SW480 (cell line): ENCODE measurements at places on chromosomes 2 and 18.

DNA sequence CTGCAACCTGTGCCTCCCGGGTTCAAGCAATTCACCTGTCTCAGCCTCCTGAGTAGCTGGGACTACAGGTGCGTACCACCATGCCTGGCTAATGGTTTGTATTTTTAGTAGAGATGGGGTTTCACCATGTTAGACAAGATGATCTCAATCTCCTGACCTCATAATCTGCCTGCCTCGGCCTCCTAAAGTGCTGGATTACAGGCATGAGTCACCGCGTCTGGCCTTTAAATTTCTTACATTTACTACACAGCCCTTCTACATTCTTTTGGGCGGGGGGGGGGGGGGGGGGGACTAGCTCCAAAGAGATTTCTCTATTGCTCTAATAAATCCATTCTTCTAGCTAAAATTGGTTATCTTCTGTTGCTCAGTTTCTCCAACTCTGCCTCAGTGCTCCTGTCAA is 964.9 kb upstream of the ACVR2A start:
- no peak for DNase-seq

DNA sequence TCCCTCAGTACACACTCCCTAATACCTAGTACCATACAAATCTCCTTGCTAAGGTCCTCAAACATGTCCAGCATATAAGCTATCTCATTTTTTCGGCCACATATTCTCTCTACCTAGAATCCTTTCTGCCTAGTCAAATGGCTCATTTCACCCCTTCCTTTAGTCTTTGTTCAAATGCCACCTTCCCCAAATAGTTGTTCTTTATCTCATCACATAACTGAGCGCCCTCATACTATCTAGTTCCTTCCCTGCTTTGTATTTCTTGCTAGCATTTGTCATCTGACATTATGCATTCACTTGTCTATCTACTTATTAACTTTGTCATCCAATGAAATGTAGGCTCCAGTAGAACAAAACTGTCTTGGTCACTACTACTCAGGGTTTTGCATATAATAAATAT is 35.5 kb downstream of the RPRD1A start:
- no peak for DNase-seq

DNA sequence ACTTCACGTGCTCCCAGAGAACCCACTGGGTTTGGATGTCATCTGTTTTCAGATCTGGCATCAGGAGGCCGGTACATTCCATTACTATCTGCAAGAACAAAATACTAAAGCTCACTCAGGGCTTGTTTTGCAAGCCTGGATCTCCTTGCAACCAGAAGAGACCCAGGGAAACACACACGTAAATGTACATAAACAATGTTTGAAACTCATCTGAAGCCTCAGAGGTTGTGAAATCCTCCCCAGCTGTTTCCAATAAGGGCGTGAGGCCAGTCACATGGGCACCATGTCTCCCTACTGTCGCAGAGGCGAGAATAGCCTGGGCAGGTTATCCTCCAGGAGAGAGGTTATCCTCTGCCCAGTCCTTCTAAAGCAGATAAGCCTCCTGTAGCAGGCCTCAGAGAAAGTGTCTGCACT is 186.9 kb downstream of the GFPT1 start:
- DNase-seq, result no peak

DNA sequence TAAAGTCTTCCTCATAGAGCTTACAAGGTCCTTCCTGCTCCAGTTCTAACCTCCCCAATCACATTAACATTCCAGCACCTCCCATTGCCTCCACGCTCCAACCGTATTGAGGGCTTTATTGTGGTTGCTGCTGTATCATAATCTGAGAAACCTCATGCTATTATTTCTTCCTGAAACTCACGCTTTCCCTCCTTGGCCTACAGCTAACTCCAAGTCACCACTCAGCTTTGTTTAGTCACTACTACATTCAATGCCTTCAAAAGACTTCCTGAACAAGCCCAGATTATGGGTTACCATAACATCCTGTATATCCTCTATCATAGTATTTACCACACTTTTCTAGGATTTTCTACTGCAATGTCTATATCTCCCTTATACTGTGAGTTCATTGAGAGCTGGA is 230.4 kb downstream of the IKZF2 start:
- no peak for DNase-seq

DNA sequence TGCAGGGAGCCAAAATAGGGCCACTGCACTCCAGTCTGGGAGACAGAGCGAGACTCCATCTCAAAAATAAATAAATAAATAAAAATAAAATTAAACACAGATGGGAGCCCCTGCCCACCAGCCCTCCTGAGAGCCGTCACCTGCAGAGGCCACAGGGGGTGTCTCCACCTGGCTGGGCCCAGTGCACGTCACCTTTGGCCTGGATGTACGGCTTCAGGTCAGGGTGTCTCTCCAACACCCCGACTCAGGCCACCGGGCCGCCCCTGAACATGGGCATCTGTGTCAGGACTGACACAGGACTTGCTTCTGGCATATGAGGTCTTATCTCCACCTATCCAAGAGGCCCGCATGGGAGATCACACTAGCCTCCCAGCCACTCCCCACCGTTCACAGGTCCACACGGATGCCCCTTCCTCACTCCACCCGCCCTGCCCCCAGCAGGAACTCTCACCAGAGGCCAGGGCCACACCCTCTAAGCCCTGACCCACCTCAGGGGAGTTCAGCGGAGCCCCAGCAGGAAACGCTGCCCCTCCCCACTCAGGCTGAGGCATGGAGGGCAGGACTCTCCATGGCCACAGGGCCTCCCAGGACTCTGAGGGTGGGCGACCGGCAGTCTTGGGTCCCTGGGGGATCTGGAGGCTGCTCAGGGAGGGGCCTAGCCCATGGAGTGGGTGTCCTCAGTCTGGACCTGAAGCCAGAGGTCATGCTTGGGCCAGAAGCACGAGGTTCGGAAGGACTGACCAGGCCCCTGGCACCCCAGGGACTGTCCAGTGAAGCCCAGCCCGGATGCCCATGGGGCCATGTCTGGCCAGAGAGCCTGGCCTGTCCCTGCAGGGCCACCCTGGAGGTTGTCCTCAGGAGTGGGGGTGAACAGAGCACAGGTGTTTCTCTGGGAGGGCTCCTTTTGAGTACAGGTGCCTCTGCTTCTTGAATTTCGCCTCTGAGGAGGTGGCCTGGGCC is 1.6 kb upstream of the CROCC2 start:
- DNase-seq, result no peak

- no peak for DNase-seq
Measured at GRCh38 chr2:40027968-40028367, 248.9 kb upstream of the THUMPD2 start.

DNA sequence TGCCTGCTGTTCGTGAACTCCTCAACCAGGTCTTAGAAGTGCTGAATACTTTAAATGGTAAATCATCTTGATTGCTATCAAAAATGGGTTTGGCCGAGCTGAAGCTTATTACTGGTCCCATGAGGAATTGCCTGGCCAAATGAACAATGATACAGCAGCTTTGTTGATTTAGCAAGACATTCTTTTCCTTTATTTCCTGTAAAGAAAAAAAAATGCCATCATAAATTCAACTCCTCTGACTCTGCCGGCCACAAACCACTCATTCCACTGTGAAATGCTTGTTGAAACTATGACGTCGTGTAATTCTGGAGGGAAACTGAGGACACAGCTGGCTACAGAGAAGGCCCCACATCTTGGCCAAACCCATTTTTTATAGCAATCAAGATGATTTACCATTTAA is 74.2 kb upstream of the ID2 start:
- DNase-seq, result peak; percentile 38

DNA sequence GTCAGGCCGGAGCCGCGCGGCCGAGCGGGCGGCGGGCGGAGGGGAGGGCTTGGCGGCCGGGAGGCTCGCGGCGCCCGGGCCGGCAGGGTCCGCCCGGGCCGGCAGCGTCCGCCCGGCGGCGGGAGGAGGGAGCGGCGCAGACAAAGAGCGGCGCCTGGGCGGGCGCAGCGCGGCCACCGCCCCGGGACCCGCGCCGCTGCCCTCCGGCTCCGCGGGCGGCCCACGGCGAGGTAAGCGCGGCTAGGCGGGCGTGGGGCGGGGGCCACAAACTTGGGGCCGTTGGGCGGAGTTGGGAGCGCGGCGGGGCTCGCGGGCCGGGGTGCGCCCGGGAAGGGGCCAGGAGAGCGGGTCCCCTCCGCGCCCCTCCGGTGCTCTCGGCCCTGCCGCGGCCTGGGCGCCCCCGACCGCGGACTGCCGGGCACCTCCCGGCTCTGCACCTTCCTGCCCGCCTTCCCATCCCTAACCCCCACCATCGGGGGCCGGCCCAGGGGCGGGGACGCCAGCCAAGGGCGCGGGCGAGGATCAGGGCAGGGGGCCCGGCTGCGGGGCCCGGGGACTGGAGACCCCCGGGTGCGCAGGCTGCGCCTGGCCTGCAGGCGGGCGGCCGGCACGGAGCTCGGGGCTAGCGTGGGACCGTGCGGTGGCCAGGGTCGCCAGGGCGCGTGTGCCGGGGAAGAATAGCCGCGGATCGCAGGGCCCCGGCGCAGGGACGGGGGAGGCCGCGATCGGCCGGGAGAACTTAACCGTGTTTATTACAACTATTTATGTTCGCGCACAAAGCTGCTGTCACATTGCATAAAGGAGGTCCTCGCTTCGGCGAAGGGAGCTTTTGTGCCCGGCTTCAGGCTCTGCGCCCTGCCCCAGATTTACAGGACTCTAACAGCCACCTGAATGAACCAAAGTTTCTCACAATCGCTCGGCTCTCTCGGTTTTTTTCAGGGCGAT is at the start of gene NCK2:
NCK2 (plus strand) TSS at position 4 of the 945 bp plus-strand sequence. CDS start 110,152 bp downstream, outside the sequence.
- DNase-seq, result peak; percentile 39

- no peak for DNase-seq
Measured at GRCh38 chr2:152823905-152824304, 105.5 kb downstream of the ARL6IP6 start.
